Stimulated activated CD4-positive, alpha-beta T cell treated with anti-CD3 and anti-CD28 coated beads, Interleukin-4, amount 100 ng/mL, for 1 hour (primary cell): ENCODE measurements at places on chromosomes 12 and 14.

GRCh38 chr12:6871052-6871957, 1.8 kb downstream of the SPSB2 start:
- DNase-seq, result peak; percentile 24

GRCh38 chr12:50120521-50120920, 8.5 kb downstream of the COX14 start:
- DNase-seq, result no peak

- peak; percentile 29 for DNase-seq
Observed at GRCh38 chr12:45232756-45233372, 17.0 kb downstream of the ANO6 start.

- no peak for DNase-seq
Observed at GRCh38 chr12:114673169-114673833, 10.7 kb downstream of the TBX3 start.

DNA sequence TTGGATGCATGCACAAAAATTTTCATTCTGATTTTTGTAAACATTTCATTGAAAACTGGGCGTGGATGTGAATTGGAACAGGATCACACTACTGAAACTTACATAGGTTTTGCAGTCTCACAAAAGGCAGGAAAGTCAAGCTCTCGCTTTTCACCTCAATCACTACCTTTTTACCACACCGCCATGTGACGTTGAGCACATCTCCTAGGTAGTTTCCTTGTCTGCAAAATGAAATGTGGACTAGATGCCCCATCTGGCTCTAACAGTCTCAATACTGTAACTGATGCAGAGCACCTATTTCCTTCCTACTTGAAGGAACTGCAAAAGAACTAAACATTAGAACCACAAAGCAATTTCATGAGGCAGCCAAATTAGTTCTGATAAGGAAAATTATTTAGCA, 4.4 kb upstream of the YY1 start:
- no peak for DNase-seq

GRCh38 chr12:11758510-11759493, 109.3 kb downstream of the ETV6 start:
- peak; percentile 19 for DNase-seq

DNA sequence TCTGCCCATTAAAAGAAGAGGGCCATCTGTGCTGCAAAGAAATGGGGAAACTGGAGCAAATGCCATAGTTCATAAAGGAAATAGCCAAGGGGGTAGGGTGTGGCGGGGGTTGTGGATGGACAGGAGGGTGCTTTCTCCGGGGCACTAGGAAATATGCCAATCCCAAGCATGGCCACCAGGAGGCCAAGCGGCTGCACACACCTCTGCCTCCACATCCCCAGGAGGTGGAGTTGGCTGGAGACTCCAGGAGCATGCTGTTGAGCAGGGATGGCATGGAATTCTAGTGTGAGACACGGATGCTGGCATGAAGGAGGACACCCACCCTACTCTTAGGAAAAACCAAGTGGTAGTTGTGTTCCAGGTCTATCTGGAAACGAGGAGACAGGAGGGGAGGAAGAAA, 25.2 kb downstream of the NID2 start:
- DNase-seq, result peak; percentile 40

GRCh38 chr14:60346706-60347105, 97.7 kb downstream of the PPM1A start:
- DNase-seq, result no peak

- peak; percentile 18 for DNase-seq
Observed at GRCh38 chr14:96502621-96503305, 581 bp downstream of the PAPOLA start.
